CD4-positive, alpha-beta T cell treated with Interferon alpha-2 for 1 hour (primary cell): ENCODE measurements at places on chromosomes 7 and 10.

DNA sequence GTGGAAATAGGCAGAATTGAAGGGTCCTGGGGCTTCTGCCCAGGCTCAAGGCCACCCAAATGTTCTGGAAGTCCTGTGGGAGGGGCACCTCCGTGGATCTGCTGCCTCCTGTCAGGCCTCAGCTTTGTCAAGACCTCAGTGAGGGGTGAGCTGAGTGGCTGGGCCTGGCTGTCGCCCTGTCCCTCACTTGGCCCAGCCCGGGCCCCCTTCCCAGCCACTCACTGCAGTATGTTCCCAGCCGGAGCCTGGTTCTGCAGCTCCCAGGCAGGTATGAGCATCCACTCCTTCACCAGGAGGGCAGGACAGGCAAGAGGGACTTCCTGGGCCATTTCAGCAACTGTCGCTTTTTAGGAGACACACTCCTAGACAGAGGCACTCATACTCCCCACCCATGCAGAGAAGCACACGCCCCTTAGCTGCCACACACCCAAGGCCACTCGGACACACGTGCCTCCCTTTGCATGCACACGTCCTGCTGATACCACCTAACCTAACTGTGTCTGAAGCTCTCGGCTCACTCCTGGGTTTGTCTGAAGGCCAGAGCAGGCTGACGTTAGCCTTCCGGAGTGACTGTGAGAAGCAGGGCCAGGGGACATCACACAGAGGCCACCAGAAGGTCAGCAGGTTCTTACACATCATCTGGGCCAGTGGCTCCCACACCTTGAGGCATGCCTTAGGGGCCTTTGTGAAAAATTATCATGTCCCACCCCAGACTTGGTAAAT is 72.2 kb upstream of the COL13A1 start:
- no peak for DNase-seq

- no peak for DNase-seq
These were observed 54.1 kb upstream of the PDCD4 start for GRCh38 chr10:110817614-110818013.

GRCh38 chr10:122054048-122055025 is 65.4 kb downstream of the TACC2 start:
- no peak for DNase-seq

- DNase-seq = peak; percentile 25
These were observed 61.4 kb upstream of the PPP1R3C start for GRCh38 chr10:91694170-91694794.

DNA sequence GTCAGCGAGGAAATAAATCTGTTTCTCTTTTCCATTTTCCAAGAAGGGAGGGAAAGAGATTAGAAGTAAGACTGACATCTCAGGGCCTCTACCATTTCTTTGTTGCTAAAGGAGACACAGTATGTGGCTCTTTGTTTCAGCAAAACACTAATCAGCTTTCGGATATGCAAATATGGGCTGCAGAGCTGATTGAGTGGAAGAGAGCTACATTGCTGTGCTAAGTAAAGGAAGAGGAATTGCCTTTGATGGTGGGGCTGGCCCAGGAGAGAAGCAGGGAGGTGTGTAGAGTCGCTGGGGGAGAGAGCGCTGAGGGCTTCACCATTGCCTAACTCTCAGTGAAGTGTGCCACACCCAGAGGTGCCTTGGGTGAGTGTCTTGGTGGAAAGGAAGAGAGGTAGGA is 284.8 kb downstream of the SDK1 start:
- DNase-seq = no peak

DNA sequence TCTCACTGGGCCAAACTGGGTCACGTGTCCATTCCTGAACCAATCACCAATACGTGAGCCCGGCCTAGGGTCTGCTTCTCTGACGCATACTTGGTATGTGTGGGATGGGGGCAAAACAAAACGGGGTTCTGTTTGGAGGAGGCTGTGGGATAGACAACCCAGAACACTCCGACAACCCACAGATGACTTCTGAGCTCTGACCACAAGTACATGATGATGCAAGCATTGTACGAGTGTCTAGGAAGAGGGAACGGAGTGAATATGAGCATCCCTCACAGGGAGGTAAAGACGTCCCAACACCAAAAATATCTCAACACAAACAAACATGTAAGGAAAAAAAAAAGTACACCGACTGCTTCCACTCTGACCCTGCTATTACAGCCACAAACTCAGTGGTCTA is 5.6 kb downstream of the DAGLB start:
- DNase-seq = no peak

GRCh38 chr10:29057822-29058331 is 231.0 kb upstream of the LYZL1 start:
- no peak for DNase-seq

DNA sequence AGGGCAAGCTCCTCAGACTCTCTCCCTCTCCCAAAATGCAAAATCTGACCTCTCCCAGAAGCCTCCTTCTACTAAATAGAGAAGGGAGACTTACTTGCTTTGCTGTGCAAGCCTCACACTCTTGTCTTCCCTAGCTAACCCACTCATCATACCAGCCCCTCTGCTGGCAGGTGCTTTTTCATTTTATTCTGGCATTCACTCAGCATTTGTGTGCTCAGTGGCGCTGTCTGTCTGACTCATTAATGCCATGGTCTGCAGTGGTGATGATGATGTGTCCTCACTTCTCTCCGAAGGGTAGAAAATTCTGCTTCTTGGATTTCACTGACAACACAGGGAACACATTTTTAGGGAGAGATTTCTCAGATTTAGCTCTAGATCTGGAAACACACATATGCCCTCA is 22.0 kb upstream of the BTRC start:
- no peak for DNase-seq

DNA sequence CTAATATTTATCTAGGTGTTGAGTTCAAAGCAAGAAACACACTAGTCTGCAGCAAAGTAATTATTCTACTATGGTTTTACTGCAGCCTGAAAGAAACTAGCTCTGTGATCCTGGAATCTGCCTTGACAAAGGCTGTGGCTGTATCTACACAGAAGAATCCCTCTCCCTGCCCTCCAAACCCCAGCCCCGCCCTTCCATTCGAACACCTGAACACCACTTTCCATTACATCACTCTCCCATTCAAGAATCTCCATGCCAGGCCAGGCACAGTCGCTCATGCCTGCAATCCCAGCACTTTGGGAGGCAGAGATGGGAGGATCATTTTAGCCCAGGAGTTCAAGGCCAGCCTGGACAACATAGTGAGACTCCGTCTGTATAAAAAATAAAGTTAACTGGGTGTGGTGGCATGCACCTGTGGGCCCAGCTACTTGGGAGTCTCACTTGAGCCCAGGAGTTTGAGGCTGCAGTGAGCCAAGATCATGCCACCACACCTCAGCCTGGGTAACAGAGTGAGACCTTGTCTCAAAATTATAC is 23.3 kb downstream of the LRRC20 start:
- DNase-seq = no peak

DNA sequence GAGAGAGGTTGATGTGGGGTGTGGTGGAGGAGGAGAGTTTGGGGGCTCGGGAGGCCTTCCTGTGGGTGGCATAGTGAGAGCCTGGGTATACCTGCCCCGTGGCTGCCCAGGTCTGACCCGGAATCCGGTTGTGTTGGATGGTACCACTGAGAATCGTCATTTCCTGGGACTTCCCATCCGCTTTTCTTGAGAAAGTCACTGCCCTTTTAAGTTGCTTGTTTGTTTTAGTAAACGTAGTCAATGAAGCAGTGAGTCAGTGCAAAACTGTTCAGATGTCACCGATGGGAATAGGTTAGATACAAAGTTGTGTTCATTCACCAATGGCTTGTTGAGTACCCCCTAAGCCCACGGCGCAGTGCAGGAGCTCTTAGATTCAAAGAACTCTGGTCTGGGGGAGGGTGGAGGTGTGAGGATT is 285.8 kb downstream of the CAMK1D start:
- DNase-seq = peak; percentile 33

- no peak for DNase-seq
These were observed 9.9 kb downstream of the BLVRA start for GRCh38 chr7:43768201-43768886.

DNA sequence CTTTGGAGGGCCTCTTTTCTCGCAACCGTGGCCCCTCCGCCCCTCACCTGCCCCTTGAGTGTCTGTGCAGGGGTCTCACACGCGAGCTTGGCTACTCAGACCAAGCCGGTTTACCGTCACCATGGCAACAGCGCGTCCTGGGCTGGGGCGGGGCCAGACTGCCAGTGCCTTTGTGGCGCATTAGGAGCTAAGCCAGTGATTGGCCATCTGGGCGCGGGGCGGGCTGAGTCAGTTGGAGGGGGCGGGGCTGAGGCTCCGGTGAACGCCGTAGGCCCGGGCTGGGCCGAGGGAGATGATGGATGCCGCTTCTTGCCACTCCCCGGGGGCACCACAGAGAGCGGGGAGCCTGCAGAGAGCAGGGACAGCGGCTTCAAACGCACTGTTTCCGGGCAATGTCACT is 48.7 kb upstream of the FXYD4 start:
- peak; percentile 90 for DNase-seq

- DNase-seq = no peak
These were observed 246.9 kb upstream of the GLI3 start for GRCh38 chr7:42483886-42484285.

DNA sequence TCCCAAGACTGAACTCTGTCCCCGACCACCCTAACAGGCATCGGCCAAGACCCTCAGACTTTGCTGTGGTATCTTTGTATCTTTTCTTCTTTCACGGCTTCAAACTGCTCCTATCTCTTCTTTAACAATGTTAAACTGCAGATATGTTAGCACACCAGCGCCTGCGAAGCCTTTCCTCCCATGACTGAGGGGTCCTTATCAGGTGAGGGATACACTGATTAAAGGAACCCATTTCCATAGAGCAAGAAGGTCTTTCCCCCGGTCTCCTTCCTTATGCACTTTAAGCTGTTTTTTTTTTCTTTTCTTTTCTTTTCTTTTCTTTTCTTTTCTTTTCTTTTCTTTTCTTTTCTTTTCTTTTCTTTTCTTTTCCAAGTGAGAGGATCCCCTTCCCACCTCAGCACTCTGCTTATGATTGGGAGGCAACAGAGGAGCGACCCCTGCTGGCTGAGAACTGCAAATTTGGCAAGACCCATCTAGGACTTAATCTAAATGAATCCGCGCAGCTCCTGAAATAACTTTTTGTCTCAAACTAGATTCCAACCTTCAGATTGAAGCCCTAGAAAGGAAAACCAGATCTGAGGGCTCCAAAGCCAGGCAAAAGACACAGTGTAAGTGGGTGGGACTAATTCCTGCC is 109.9 kb downstream of the ITGB8 start:
- no peak for DNase-seq

DNA sequence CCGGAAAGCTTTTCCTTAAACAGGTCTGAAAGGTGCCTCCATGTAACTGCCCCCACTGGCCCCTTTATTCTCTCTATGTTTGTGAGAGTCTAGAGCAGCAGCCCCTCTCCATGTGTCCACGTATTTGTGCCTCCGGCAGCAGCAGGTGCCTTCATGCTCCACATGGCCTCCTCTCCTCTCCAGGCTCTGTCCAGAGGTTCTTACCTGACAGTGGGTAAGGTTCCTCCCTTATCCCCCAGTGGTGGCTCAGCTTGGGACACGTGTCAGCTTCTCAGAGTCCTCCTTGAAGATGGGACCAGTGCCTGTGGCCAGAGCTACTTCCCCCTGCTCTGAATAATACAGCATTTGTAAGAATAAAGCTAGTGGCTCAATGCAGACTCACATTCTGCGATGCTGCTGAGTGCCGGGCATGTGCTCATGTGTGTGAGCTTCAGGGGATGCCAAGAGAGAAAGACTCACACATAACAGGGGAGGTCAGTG is 7.9 kb downstream of the CALML3 start:
- no peak for DNase-seq

- DNase-seq = no peak
These were observed 180.0 kb upstream of the AHR start for GRCh38 chr7:17118412-17118811.

DNA sequence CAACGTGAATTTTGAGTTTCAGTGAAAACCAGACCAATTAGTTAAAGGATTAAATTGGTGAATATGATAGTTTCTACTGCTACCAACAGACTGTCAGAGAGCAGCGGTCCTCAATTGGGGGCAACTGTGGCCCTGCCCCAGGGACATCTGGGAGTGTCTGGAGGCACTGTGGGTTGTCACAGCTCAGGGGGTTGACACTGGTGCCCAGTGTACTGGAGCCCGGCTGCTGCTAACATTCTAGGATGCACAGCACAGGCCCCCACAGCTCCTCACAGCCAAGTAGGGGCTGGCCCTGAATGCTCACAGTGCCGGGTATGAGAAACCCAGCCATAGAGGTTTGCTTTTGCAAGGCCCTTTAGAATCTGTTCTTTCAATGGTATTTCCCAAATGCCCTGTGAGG is 84.1 kb upstream of the CXCL12 start:
- DNase-seq = no peak

DNA sequence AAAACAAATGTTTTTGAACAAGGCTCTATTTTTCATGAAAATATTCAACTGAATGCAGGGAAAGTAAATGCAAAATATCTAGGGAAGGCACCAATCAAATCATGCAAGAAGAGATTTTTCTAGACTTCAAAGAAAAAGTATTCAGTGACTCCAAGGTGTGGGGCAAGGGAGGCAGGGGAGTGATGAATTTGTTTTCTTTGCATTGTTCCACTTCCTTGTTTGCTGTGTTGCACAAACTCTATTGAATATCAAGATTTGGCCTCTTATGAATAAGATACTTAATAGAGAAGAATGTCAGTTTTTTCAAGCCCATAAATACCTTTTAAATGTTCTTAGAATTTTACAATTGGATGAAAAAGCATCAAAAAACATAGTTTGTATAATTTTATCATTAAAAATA is 26.4 kb downstream of the STEAP1 start:
- no peak for DNase-seq

GRCh38 chr7:153886506-153887441 is 165.4 kb upstream of the DPP6 start:
- no peak for DNase-seq

DNA sequence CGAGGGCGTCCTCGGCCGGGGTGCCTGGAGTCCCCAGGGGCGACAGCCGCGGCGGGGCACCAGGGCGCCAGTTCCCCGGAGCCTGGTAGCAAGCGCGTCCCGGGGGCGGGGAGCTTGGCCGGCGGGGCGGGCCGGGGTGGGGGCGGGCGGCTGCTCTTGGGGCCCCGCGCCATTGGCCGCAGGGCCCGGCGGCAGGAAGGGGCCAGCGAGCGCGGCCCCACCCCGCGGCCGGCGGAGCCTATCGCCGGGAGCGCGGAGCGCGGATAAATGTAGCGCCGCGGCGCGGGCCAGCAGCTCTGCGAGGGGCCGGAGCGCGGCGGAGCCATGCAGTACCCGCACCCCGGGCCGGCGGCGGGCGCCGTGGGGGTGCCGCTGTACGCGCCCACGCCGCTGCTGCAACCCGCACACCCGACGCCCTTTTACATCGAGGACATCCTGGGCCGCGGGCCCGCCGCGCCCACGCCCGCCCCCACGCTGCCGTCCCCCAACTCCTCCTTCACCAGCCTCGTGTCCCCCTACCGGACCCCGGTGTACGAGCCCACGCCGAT is at the start of gene HHEX:
TSS of gene HHEX (plus strand) at position 293 of the 548 bp plus-strand sequence. CDS start at position 325, 32 bp downstream.
- DNase-seq = peak; percentile 50
